ENCODE measurements at places on chromosomes 5 and 9.

DNA sequence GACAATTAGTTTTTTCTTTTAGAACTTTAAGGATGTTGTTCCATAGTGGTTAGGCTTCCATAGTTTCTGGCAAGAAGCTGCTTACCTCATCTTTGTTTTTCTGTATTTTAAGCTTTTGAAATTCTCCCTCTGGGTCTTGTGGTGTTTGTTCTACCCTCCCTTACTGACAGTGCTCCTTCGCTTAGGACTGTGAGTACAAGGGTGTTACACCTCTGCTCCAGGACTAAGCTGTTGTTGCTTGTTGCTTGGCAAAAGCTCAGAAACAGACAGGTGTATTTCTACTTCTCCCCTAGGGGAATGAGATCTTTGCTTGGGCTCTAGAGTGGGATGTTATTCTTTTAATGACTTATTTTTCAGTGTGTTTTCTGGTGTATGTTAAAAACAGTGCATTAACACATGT is 225.2 kb downstream of the WDR70 start:
- DNase-seq: no peak

GRCh38 chr5:58208674-58209073 is 251.2 kb downstream of the PLK2 start:
- DNase-seq: no peak

GRCh38 chr9:136802321-136802720 is 5.4 kb upstream of the RABL6 start:
- no peak for DNase-seq

DNA sequence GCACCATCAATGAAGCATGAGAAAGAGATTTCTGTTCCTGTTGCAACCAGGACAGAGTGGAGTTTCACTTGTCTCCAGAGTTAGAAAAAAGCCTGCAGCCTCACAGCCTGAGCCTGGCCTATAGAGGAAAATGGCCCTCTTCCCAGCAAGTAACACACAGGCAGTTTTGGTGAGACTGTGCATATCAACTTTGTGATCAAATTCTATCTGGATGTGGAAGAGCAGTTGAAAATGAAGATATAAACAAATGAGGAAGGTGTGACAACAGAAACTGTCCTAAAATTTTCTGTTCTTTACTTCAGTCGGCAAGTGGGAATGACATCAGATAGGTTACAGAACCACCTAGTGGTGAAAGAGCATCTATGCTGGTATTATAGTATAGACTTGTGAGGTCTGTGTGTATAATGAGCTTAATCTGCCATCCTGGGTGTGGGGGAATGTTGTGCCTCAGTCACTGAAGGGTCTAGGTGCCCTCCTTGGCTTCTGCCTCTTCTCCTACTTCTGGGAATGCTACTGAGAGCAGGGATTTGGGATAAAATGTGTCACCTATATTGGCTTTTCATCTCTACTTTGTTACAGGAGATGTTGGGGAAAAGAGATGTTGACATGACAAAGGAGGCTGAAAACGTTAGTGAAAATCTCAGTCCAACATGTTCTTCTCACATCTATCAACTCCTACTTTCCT is 28.2 kb downstream of the YIPF5 start:
- no peak for DNase-seq

DNA sequence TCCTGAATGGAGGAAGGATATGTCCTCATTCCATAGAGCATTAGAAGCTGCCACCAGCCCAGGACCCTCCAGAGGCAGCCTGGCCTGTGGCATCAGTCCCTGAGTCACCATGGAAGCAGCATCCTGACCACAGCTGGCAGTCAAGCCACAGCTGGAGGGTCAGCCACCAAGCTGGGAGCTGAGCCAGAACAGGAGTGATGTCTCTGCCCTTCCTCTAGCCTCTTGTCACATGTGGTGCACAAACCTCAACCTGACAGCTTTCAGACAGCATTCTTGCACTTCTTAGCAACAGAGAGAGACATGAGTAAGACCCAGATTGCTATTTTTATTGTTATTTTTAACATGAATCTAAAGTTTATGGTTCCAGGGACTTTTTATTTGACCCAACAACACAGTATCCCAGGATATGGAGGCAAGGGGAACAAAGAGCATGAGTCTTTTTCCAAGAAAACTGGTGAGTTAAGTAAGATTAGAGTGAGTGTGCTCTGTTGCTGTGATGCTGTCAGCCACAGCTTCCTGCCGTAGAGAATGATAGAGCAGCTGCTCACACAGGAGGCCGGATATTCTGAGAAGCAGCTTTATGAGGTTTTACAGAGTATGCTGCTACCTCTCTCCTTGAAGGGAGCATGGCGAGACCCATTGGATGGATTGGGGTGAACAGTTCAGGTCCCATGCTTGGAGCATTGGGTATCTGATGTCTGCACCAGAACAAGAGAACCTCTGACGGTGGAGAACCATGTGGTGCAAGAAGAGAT is 13.0 kb upstream of the CYFIP2 start:
- peak; percentile 45 for DNase-seq

- DNase-seq: no peak
These were observed 725.2 kb downstream of the BRINP1 start for GRCh38 chr9:118644066-118644465.

DNA sequence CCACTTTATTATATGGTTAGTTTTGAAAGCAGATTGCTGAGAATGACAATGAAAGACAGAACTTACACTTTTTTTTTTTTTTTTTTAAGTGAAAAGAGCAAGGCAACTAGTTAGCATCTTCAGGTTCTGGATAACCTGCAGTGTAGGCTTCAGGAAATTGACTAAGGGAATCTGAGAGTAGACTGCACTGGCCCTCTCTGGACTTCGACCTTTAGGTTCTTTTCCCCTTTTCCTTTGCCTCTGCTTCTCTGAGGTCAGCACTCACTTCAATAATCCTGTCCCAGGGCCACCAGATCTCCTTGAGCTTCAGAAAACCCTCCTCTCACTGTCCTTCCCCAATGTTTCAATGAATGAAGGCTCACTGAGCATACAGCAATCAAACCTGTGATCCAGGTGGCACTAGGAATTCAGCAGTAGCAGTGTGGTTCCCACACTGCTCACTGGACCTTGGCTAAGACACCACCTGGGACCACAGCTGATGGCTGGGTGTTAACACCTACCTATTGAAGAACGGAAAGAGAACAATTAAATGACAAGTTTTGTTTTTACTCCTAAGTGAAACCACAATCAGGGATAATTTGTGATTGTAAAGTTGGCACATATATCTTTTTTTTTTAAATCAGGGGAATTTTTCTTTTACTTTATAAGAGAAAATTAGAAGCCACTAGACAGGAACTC is 85.8 kb upstream of the IL6ST start:
- DNase-seq: no peak

DNA sequence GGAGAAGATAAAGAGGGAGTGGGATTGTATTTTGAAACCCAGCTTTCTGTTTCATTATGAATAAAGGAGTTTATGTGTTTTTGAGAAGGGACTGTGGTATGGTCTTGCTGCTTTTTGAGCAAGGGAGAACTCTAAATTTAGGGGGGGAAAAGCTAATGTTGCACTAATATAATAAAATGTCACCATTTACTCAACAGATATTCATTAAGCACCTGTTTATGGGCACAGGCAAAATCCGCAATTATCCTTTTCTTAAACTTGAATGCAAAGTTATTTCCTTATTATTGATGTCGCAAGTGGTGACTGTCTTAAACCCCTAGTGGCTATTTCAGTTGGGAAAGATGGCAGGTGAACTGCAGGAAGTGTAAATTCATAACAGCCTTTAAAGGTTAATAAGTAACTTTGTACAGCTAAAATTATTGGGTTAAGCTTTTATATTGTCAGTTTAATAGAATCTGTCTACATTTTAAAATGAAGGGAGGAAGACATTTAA is 1.5 kb downstream of the CDC42SE2 start:
- no peak for DNase-seq

DNA sequence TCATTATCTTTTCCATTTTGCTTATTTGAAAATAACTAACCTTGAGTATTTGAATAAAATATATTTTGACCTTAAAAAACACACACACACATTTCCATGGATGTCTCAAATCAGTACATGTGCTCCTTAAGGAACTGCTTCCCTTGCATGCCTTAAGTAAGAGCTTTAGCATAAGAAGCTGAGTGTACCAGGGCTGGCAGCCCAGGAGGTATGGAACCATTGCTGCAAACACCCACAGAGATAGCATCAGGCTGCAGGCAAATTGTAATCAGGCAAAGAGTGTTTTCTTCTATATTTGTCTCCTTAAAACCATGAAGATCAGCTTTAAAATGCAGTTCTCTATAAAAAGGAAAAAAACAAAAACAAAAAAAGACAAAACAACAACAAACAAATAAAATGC is 160.6 kb downstream of the PLK2 start:
- DNase-seq: no peak

DNA sequence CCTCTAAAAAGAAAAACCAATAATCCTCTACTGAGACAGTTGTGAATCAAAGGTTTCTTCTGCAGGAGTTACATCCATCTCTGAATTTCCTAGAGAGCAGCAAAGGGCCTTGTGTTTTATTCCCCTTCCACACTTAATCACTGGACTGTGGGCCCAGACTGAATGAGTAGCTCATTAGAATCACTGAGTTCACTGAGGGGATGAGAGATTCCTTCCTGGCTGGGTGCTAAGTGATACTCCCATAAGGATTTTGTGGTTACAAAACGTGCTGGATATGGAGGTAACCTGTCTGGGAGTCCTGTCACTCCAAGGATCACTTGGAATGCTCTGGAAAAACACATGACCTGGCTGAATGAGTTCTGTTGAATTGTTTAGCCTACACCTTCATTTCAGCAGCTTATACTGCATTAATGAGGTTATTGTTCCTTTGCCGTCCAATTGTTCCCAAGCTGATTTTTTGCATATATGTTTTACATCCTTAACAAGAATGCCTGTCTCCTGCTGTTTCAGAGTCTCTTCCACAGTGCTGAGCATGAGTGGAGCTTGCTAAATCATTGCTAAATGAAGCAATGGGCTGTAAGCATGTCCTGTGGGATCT is 82.9 kb downstream of the MEF2C start:
- no peak for DNase-seq

- no peak for DNase-seq
These were observed 81.5 kb downstream of the SYK start for GRCh38 chr9:90882991-90883600.

- DNase-seq: no peak
These were observed 136.4 kb downstream of the SLIT3 start for GRCh38 chr5:169164481-169164925.

- no peak for DNase-seq
These were observed 50.5 kb downstream of the AHRR start for GRCh38 chr5:371811-372555.

DNA sequence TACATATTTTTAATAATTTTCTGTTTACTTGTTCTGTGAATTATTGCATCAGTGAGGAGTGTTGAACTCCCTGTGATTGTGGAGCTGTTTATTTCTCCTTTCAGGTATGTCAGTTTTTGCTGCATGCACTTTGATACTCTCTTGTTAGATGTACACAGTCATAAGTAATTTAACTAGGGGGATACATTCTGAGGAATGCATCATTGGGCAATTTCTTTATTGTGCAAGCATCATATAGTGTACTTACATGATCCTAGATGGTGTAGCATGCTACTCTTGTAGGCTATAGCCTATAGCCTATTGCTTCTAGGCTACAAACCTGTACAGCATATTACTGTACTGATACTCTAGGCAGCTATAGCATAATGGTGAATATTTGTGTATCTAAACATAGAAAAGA is 9.5 kb downstream of the DENND4C start:
- DNase-seq: no peak

DNA sequence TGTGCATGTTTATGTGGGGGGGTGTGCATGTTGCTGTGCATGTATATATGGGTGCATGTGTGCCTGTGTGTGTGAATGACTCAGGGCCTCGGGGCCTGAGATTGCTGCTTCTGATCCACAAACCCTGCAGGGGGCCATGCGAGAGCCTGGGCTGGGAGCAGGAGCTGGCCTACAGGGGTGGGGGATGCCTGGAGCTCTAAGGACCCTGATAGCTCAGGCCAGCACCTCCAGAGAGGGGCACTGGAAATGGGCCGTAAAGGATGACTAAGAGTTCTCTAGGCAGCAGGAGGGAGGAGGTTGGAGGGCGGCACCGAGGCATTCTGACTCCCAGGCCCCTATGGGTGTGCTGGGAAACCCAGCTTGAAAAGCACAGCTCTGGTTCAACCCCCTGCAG is 6.9 kb upstream of the UBAC1 start:
- DNase-seq: no peak

All from activated T-helper 1 cell treated with Interleukin-2 at 50 U/mL for 16 hours (primary cell).